ENCODE measurements at places on chromosomes 7 and 10.

- DNase-seq: no peak
Measured at GRCh38 chr10:48740015-48740707, 55.5 kb downstream of the WDFY4 start.

DNA sequence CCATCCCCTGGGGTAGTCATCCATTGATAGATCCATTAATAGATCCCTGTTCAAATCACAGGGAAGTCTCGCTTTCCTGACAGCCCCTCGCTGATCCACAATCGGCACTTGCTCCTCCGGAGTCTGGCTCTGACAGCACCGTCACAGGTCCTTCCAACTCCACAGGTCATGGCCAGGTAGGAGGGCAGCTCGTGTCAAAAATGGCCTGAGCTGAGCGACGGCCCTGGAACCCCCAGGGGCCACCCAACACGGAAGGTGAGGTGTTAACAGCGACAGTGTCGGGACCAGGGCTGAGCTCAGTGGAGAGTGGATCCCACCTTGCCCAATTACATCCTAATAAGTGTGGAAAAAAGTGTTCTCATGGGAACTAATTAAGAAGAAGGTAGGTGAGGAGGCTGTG, 219.8 kb downstream of the TCERG1L start:
- DNase-seq: no peak

DNA sequence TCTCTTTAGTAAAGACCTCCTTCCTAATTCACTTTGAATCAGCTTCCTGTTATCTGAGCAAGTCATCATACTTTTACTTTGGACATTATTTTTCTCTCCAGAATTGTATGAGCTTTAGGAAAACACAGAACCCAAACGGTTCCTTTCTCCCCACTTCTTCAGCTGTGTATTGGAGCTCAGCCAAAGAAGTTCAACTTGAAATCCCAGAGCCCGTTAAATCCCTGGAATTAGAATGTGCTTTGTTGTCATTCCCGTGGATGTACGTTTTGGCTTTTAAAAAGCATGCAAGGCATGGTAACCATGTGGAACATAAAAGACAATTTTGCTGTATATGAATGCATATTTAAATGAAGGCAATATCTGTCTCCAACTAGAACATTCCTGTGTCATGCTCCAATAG, 46.6 kb downstream of the AGMO start:
- DNase-seq: no peak

DNA sequence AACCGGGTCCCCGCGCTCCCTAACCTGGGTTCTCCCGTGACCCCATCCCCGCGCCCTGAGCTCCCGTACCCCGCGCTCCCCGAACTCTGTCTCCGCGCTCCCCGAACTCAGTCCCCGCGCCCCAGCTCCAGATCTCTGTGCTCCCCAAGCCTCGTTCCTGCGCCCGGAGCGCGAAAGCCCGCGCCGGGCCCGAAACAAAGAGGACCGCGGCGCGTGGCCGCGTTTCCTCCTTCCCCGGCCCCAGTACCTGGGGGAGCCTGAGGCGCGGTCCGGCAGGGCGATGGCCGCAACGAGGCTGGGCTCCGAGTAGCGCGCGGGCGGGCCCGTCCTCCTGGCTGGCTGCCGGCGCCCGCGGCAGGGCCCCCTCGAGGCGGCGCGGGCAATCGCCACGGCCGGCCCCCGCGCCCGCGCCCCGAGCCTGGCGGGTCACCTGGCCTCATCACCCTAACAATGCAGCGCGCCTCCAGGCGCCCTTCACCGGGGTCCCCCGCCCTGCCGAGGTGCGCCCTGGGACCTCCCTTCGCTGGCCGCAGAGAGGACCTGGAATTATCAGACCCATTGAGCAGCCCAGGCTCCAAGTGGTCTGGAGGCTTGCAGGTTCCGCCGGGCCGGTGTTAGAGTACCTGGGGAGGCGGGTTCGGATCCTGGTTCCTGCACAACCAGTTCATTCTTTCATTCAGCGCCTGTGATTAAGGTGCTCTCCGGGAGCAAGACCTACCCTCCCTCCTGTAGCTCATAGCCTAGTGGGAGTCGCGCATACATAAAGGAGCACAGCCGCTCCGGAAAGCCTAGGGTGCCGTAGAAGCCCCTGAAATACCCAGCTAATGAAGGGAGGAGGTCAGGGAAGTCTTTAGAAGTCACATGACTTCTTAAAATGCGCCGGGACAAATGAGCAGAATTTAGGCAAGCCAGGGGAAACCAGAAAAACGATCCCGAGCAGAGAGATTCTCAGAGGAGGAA, at the start of gene TNS3:
Gene TNS3, minus strand, starts transcription at position 308 of the 960 bp plus-strand sequence. CDS start 142,475 bp downstream, outside the sequence.
- DNase-seq: no peak

GRCh38 chr10:59563531-59563930, 146.1 kb downstream of the SLC16A9 start:
- DNase-seq: no peak

- no peak for DNase-seq
Measured at GRCh38 chr10:8054244-8054493, 319 bp upstream of the GATA3 start.

- no peak for DNase-seq
Measured at GRCh38 chr10:107952649-107953556, 788.4 kb upstream of the SORCS1 start.

GRCh38 chr10:52215745-52216361, 98.2 kb upstream of the DKK1 start:
- DNase-seq: peak; percentile 2

DNA sequence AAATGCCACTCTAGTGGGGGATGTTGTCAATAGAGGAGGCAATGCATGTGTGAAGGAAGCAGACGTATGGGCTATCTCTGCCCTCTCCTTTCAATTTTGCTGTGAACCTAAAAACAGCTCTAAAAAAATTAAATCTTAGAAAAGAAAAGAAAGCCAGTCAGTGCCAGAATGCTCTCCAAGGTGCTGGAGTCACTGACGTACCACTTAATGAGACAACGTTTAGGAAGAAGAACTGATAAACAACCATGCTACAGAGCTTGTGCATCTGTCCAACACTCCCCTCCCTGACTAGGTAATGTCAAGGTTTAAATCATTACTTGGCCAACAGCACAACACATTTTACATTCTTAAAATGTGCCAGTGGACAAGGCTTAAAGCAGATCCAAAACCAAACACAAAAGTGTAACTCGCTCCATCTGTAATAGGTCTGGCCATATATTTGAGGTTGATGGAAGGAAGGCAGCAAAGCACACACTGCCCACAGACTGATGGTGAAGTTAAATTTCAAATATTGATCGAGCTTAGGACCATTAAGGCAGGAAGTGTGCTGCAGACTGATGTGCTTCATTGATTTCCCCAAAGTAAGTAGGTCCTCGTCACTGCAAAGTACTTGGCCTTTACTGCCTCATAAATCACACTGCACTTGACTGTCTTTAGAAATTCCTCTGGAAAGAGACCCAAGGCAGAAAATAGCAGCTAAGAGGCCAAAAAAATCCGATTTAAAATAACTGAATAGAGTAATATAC, 15.5 kb downstream of the ARMH3 start:
- no peak for DNase-seq

GRCh38 chr7:81488210-81488609, 281.6 kb downstream of the HGF start:
- DNase-seq: no peak

- DNase-seq: no peak
Measured at GRCh38 chr7:112080441-112080840, 125.8 kb downstream of the DOCK4 start.

GRCh38 chr10:110274647-110275046, 30.1 kb downstream of the SMNDC1 start:
- DNase-seq: no peak

DNA sequence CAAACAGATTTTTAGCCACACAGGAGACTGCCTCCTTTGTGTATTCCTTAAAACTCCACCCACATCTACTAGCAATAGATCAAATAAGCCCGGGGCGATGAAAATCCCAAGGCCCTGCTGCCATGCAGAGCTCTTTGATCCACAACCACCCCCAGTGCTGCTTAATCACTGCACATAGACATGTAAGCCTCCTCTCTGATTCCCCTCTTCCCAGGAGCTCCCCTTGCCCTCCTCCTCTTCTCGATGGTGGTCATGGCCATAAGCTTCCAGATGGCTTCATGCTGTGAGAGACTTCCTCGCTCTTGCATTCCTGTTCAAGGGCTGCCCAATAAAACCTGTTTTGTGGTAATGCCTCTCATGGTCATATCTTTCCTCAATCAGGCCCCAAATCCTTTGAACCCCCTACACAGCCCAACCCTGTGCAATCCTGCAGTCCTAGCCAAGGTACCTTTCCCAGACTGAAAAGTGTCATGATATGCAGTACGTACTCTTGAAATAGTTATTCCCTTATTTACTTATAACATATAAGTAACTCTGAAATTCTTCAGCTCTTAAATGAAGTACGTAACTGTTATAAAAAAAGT, 158.5 kb downstream of the CACNA2D1 start:
- DNase-seq: no peak

GRCh38 chr10:48389272-48389671, 82.8 kb downstream of the MAPK8 start:
- DNase-seq: no peak

DNA sequence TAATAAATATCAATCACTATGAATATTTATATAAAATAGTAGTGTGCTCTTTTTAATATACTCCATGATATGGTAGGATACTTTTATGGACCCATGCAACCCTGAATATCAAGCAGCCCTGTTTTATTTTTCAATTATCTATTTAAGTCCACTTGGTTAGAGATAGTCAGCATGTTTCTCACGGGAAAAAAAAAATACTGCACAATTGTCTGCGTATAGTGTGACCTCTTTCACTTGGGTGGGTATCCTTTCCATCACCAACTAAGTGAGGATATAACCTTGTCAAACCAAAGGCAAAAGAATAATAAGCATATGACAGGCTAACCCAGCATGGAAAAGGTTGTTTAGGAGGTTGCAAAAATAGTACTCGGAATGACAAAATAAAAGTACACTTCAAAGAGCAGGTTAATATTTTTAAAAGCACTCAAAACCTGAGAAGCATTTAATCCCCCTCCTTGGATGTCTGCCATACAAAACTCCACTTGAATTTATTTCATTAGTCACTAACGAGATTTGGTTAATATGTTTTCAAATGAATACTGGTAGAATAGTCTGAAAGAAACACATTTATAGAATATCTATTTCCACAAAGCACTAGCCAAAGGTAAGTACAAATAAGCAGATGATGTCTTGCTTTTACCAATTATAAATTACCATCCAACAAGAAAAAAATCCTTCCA, 76.5 kb downstream of the IMMP2L start:
- DNase-seq: no peak

GRCh38 chr10:21602313-21602712, 68.3 kb downstream of the MLLT10 start:
- no peak for DNase-seq

- DNase-seq: no peak
Measured at GRCh38 chr10:98144985-98145384, 10.5 kb downstream of the R3HCC1L start.

- no peak for DNase-seq
Measured at GRCh38 chr10:114038819-114039218, 4.8 kb upstream of the ADRB1 start.

GRCh38 chr10:124641282-124642087, 102.7 kb downstream of the FAM53B start:
- no peak for DNase-seq

DNA sequence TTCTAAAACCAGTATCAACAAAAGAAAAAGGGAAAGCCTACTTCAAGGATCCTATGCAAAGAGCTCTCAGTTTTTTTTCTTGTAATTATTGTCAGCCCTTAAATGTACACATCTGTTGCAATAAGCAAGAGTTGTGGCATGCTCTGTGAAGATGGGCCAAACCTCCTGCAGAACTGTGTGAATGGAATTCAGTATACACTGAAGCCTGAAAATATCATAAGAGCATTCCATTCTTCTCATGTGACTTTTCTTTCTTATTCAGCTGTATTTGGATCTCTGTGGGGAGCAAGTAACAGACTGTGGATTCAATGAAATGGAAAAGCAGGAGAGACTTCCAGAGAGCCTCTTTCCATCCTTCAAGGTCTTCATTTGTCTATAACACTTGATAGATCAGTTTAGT, 130.7 kb downstream of the SAMD9 start:
- no peak for DNase-seq

- no peak for DNase-seq
Measured at GRCh38 chr10:91596825-91597196, 36.1 kb downstream of the PPP1R3C start.

- no peak for DNase-seq
Measured at GRCh38 chr10:62068464-62068863, 167.0 kb downstream of the ARID5B start.

DNA sequence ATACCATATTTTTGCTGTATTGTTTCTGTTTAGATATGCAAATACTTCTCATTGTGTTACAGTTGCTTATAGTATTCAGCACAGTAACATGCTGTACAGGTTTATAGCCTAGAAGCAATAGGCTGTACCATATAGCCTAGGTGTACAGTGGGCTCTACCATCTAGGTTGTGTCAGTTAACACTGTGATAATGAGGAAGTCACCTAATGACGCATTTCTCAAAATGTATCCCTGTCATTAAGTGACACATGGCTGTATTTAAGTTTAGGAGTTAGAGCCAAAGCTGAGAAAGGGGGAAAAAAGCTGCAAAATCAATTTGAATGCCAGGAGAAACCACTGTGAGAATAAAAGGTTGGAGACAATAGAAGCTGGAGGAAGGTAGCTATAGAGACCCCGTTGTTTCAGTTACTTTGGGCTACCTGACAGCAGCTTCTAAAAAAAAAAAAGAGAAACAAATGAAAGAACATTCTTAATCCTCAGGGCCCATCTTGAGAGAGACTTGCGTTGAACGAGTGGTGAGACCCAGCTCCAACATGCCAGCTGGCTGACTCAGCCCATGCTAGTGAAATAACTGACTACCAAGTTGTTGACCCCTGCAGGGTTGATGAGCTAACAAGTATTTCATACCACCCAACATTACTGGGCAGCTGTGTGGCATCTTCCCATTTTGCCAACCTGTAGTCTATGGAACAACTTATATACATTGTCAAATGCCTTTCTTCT, 8.7 kb downstream of the STARD3NL start:
- DNase-seq: no peak

DNA sequence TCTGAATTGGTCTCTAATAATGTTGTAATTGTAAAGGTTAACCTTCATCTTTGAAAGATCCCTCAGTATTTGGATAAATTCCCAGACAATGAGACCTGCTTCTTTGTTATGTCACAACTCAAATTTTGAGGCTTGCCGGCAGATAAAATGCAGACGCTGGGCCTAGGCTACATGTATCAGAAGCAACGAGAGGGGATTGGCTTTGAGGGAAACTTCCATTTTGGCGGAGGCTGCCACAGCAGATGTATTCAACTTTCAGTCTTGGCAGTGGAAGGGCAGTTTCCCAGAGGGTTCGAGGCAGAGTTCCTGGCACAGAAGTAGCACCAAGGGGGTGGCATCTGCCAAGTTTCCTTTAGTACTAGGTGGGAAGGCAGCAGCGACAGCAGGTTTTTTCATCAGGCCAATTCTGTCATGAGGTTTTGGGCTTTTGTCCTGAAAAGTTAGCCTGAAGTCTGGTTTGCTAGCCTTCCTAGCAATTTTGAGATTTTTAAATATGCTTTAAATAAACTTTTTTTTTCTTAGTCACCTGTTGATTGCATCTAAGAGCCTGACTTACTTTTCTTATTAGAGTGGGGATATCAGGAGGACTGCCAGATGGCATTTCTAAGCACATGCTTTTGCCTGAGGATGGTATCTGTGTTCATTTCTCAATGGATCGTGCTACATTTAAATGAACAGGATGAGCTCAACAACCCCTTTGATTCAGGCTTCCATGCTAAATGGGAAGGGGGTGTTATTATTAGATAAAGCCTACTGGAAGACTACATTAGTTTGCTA, 89.5 kb upstream of the FAM3C start:
- DNase-seq: no peak

Measured in activated CD8-positive, alpha-beta memory T cell treated with anti-CD3 and anti-CD28 coated beads for 1 hour (primary cell).